ENCODE measurements at places on chromosomes 3 and 15.

- DNase-seq: no peak
These were observed 180.6 kb downstream of the CHL1 start for GRCh38 chr3:377158-377561.

GRCh38 chr3:28399206-28399605 is 50.6 kb upstream of the AZI2 start:
- DNase-seq: no peak

- DNase-seq: no peak
These were observed 125.7 kb downstream of the EEFSEC start for GRCh38 chr3:128278761-128279600.

GRCh38 chr3:83216919-83217594 is 1455.6 kb upstream of the GBE1 start:
- DNase-seq: no peak

GRCh38 chr15:86018679-86019078 is 61.0 kb upstream of the AGBL1 start:
- DNase-seq: no peak

GRCh38 chr15:101613130-101614000 is 38.8 kb downstream of the TM2D3 start:
- DNase-seq: no peak

DNA sequence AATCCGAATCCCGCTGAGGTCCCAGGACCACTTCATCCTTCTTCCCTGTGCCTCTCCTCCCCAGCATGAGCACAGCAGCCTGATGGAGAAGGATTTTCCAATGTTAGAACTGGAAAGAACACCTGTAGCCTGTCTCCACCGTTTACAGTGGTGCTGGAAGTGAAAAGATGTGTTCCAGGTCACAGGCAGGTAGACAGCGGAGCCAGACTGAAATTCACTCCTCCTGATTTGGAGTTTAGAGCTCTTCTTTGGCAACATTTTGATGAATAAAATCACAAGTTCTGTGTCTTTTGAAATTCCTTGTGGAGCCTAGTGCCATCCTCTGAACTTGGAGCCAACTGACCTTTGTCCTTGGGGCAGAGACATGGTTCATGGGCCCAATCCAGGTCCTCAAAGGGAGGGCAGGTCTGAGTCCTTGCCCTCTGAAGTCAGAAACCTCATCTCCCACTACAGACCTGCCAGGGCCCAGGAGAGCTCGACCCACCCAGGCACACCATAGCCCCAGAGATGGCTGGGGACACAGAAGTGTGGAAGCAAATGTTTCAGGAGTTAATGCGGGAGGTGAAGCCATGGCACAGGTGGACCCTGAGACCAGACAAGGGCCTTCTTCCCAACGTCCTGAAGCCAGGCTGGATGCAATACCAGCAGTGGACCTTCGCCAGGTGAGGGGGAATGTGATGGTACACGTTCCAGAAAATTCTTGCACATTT is at the start of gene RTP3:
Gene RTP3 (plus strand): TSS at position 421 of the 710 bp plus-strand sequence. CDS start 87 bp downstream, at position 508.
- no peak for DNase-seq

- DNase-seq: no peak
These were observed 179.3 kb downstream of the THRB start for GRCh38 chr3:24315356-24315755.

GRCh38 chr15:59221511-59222505 is 15.2 kb downstream of the LDHAL6B start:
- DNase-seq: no peak

DNA sequence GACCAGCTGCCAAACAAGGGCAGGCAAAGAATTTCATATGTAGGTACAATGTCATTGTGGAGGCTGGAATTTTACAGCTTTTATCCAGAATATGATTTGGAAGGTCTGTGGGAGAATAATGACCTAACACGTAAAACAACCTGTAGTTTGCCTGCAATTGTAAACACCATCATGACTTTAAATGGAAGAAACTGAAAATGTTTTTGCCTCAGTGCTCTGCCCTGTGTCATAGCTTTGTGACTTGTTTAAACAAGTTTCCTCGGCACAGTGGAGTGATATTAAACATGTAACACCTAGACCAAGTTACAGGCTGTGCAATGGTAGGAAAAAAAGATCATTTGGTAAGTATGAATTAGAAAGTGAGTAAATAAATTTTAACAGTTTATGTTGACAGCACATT is 171.6 kb upstream of the MBNL1 start:
- DNase-seq: no peak

GRCh38 chr3:42698911-42699230 is 3.7 kb downstream of the HHATL start:
- no peak for DNase-seq

All from caudate nucleus (tissue), 63 donors.